ENCODE measurements at places on chromosomes 1 and 21.

- no peaks in the 10 kb centered on the region for H3K27me3 ChIP-seq
- H3K4me1 ChIP-seq = peaks cover 16% of the 10 kb centered on the region
- H3K27ac ChIP-seq = no peak overlapping the region
Observed at GRCh38 chr1:92958203-92958970, 2.9 kb downstream of the DIPK1A start.

DNA sequence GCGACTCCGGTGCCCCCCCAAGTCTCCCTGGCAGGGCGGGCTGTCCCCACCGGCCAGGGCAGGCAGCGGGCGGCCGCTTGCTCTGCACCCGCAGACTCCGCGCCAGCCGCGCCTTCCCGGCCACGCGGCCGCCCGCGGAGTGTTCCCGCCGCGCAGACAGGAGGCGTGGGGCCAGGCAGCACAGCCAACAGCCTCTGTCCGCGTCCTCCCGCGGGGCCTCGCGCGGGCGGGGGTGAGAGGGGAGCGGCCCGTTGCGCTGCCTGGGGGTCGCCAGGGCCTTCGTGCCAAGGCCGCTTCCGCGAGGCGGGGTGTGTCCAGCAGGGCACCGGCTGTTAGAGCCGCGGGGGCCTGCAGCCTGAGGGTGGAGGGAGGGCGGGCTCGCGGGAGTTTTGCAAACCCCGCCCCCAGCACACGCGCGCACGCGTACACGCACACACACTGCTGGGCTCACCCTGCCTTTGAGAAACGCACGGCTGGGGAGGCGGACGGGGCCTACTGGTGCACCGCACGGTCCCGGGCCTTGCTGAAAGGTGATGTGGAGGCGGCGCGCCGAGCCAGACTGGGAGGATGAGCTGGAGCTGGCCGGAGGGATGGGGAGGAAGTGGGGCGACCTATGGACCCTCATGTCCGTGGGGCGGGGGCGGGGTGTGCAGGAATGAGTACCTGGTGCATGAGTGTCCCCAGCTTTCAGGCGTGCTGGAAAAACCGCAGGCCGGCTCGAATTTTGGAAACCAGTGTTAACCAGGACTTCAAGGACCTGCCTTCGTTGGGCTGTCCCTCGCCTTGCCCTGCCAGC, 41.5 kb downstream of the KIAA1614 start:
- DNase-seq = peak; percentile 75
- H3K36me3 ChIP-seq = no peaks in the 10 kb centered on the region
- H3K27ac ChIP-seq = peak overlapping the region; percentile 61
- H3K4me3 ChIP-seq = peak overlapping the region; percentile 68
- no peaks in the 10 kb centered on the region for H3K27me3 ChIP-seq
- H3K4me1 ChIP-seq = peaks cover 6% of the 10 kb centered on the region

- peak; percentile 67 for DNase-seq
- H3K4me3 ChIP-seq = no peak overlapping the region
- no peaks in the 10 kb centered on the region for H3K36me3 ChIP-seq
- peak overlapping the region; percentile 28 for H3K27ac ChIP-seq
- no peaks in the 10 kb centered on the region for H3K27me3 ChIP-seq
Observed at GRCh38 chr1:151945725-151946722, 36.7 kb upstream of the THEM4 start.

DNA sequence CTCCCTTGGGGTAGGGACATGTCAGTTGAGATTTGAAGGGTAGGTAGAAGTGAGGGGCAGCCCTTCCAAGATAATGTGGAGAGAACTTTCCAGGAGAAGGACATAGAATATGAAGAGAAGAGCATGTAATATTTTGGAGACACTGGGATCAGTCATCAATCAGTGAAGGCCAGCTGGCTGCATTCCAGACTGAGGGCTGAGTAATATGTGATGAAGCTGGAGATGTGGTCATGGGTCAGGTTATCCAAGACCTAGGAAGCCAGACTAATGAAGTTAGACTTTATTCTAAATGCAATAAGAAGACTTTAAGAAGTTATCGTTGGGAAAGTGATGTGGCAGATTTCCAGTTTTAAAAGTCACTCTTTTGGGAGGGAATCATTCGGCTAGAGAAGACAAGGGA, 262.0 kb downstream of the HMCN1 start:
- H3K4me3 ChIP-seq = no peak overlapping the region
- H3K27ac ChIP-seq = no peak overlapping the region
- H3K4me1 ChIP-seq = no peaks in the 10 kb centered on the region
- H3K27me3 ChIP-seq = no peaks in the 10 kb centered on the region
- no peaks in the 10 kb centered on the region for H3K36me3 ChIP-seq

DNA sequence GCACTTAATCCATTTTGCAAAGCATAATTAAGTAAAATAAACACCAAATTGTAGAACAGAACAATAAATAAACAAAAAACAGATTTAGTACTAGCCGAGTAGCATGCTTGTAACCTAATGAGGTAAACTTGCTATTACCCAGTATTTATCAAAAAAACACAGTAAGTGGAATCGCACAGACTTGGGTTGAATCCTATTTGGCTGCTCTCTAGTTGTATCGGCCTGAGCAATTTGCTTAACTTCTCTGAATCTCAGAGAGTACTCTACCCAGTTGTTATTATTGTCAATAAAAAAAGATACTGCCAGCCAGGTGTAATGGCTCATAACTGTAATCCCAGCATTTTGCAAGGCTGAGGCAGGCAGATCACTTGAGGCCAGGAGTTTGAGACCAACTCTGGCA, 664.3 kb downstream of the ADGRL2 start:
- no peak overlapping the region for H3K27ac ChIP-seq
- no peaks in the 10 kb centered on the region for H3K4me1 ChIP-seq
- DNase-seq = no peak
- H3K27me3 ChIP-seq = no peaks in the 10 kb centered on the region

- H3K27me3 ChIP-seq = no peaks in the 10 kb centered on the region
- no peaks in the 10 kb centered on the region for H3K36me3 ChIP-seq
- no peak for DNase-seq
- H3K27ac ChIP-seq = no peak overlapping the region
- H3K4me3 ChIP-seq = no peak overlapping the region
Observed at GRCh38 chr1:108012553-108012952, 47.6 kb upstream of the VAV3 start.

DNA sequence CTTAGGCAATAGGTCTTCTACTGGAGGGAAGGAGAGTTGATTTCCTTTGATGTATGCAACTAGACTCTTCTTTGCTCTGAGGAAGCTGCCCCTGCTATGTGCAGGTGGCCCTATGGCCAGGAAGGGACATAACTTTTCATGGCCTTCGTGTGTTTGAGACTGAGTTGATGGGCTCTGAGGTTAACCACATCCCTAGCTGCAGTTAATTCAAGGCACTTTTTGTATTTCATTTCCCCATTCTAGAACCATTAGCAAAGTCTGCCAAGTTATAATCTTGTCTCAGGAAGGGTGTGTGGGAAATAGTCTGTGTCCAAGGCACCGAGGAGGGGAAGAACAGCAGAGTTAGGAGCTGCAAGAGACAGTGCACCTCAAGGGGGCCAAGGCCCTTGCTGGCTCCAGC, 2.5 kb downstream of the FCRL4 start:
- H3K4me1 ChIP-seq = no peaks in the 10 kb centered on the region
- no peak for DNase-seq
- H3K36me3 ChIP-seq = no peaks in the 10 kb centered on the region
- no peaks in the 10 kb centered on the region for H3K27me3 ChIP-seq
- no peak overlapping the region for H3K4me3 ChIP-seq
- no peak overlapping the region for H3K27ac ChIP-seq

DNA sequence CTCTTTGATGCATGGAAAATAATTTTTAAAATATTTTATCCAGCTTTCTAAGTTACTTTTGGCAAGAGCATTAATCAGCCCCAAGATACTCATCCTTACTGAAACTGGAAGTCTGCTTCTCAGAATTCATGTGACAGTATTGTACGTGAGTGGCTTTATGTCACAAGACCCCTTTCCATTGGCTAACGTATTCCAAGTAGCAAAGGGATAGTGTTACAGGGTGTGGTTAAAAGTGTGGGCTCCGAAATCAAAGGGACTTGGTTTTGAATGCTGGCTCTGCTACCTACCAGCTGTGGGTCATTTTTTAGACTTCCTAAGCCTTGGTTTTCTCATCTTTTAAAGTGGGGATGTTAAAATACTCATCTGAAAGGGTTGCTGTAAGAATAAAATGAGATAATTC, 91.7 kb downstream of the RHOU start:
- no peak for DNase-seq
- no peaks in the 10 kb centered on the region for H3K36me3 ChIP-seq
- H3K4me3 ChIP-seq = no peak overlapping the region
- H3K4me1 ChIP-seq = no peaks in the 10 kb centered on the region

GRCh38 chr1:100523038-100523652, 14.8 kb upstream of the GPR88 start:
- peaks cover 3% of the 10 kb centered on the region for H3K4me1 ChIP-seq
- no peaks in the 10 kb centered on the region for H3K36me3 ChIP-seq
- DNase-seq = no peak
- no peaks in the 10 kb centered on the region for H3K27me3 ChIP-seq
- H3K4me3 ChIP-seq = no peak overlapping the region

GRCh38 chr1:10667861-10668761, 128.3 kb downstream of the CASZ1 start:
- peaks cover 15% of the 10 kb centered on the region for H3K4me1 ChIP-seq
- H3K4me3 ChIP-seq = no peak overlapping the region
- no peak for DNase-seq
- no peaks in the 10 kb centered on the region for H3K27me3 ChIP-seq

GRCh38 chr21:37206496-37206895, 60.6 kb downstream of the VPS26C start:
- no peak for DNase-seq
- no peaks in the 10 kb centered on the region for H3K36me3 ChIP-seq
- H3K4me1 ChIP-seq = peaks cover 6% of the 10 kb centered on the region
- H3K4me3 ChIP-seq = no peak overlapping the region
- no peaks in the 10 kb centered on the region for H3K27me3 ChIP-seq

DNA sequence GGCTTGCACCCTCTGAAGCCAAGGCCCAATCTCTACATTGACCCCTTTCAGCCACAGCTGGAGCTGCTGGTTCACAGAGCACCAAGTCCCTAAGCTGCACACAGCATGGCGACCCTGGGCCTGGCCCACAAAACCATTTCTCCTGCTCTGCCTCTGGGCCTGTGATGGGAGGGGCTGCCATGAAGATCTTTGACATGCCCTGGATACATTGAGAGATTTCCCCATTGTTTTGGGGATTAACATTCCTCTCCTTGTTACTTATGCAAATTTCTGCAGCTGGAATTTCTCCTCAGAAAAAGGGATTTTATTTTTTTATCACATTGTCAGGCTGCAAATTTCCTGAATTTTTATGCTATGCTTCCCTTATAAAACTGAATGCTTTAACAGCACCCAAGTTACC, 235.8 kb downstream of the COL11A1 start:
- no peak for DNase-seq
- H3K4me1 ChIP-seq = no peaks in the 10 kb centered on the region
- H3K4me3 ChIP-seq = no peak overlapping the region
- no peaks in the 10 kb centered on the region for H3K36me3 ChIP-seq
- H3K27ac ChIP-seq = no peak overlapping the region

DNA sequence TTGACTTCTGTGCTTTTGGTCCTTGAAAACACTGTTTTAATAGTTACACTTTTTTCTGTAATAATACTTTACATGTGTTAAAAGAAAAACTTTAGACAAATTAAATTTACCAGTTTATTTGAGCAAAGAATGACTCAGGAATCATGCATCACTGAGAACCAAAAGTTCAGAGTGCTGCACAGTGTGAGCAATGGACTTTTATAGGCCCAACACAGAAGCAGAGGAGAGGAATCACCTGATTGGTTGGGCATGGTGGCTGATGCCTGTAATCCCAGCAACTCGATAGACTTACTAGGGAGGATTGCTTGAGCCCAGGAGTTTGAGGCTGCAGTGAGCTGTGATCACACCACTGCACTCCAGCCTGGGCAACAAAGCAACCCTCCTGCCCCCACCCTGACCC, 29.3 kb downstream of the ZNF648 start:
- no peak overlapping the region for H3K27ac ChIP-seq
- no peaks in the 10 kb centered on the region for H3K27me3 ChIP-seq
- no peaks in the 10 kb centered on the region for H3K36me3 ChIP-seq

DNA sequence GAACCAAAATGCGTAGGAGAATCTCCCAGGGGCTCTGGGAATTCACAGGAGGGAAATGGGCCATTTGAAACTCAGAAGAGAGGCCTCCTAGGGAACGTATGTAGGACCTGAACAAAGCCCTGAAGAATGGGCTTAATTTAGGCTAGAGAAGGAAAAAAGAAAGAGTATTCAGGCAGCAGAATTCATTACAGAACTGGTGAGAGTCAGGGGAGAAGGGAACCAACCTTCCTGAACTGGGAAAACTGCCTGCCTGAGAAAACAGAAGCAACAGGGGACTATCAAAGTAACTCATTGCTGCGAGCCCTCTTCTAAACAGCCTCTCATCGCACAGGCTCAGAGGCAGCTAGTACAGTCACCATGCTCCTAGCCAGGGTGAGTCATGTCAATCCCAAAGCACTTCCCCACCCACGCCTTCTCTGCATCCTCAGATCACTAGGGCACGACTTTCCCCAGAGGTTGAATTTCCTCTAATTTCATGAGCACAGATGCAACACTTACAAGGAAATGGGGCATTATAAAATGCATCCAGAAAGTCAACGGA, 98.1 kb downstream of the ADSS2 start:
- no peaks in the 10 kb centered on the region for H3K27me3 ChIP-seq
- no peak overlapping the region for H3K27ac ChIP-seq
- DNase-seq = no peak
- H3K36me3 ChIP-seq = no peaks in the 10 kb centered on the region
- H3K4me1 ChIP-seq = no peaks in the 10 kb centered on the region
- no peak overlapping the region for H3K4me3 ChIP-seq

GRCh38 chr21:36859744-36860501, 106.5 kb downstream of the HLCS start:
- H3K4me3 ChIP-seq = no peak overlapping the region
- no peaks in the 10 kb centered on the region for H3K4me1 ChIP-seq
- H3K27ac ChIP-seq = no peak overlapping the region
- DNase-seq = peak; percentile 51

DNA sequence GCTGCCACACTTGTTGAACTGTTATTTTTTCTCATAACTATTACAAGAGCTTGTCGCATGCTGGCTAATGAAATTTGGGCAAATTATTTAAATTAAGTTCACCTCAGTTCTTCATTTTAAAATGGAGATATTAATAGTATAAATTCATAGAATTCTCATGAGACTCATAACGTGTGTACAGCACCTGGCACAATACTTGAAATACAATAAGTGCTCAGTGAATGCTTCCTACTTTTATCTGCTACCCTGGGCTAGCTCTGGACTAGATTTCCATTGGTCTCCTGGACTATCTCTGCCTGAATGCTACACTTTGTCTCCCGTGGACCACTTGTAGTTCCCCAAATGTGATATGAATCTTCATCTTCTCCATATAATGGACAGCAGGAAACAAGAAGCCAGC, 919 bp downstream of the SLAMF6 start:
- DNase-seq = no peak
- H3K27ac ChIP-seq = no peak overlapping the region
- H3K4me3 ChIP-seq = no peak overlapping the region
- no peaks in the 10 kb centered on the region for H3K4me1 ChIP-seq

- H3K27me3 ChIP-seq = no peaks in the 10 kb centered on the region
- DNase-seq = no peak
- H3K36me3 ChIP-seq = no peaks in the 10 kb centered on the region
- no peak overlapping the region for H3K27ac ChIP-seq
- no peak overlapping the region for H3K4me3 ChIP-seq
- no peaks in the 10 kb centered on the region for H3K4me1 ChIP-seq
Observed at GRCh38 chr1:42524330-42524729, 61.2 kb downstream of the CCDC30 start.
